Type B pancreatic cell (in vitro differentiated cells): ENCODE measurements at places on chromosomes 13 and 19.

GRCh38 chr19:40705950-40706619 is 10.6 kb downstream of the COQ8B start:
- no peak for DNase-seq
- H3K27ac ChIP-seq, result no peak overlapping the region
- H3K4me3 ChIP-seq, result no peak overlapping the region
- peaks cover 7% of the 10 kb centered on the region for H3K4me1 ChIP-seq

DNA sequence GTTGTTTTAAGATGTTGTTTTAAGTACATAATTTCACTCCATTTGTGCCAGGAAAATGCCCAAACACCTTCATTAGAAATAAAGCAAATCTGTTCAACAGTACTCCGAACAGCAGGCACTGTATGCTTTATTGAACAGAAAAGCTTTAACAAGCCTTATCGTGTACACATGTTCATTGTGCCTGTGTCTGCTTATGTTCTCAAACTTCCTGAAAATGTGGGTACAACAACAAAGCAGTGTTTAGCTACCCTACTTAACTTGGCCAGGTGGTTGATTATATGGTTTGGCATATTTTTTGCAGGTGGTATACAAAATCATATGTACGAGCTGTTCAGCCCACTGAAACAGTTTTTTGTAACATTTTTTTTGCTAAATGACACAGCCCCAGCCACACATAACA is 718.0 kb downstream of the DACH1 start:
- H3K4me3 ChIP-seq, result no peak overlapping the region
- DNase-seq, result no peak
- H3K36me3 ChIP-seq, result no peaks in the 10 kb centered on the region
- H3K4me1 ChIP-seq, result no peaks in the 10 kb centered on the region
- H3K27ac ChIP-seq, result no peak overlapping the region
- H3K27me3 ChIP-seq, result no peaks in the 10 kb centered on the region

DNA sequence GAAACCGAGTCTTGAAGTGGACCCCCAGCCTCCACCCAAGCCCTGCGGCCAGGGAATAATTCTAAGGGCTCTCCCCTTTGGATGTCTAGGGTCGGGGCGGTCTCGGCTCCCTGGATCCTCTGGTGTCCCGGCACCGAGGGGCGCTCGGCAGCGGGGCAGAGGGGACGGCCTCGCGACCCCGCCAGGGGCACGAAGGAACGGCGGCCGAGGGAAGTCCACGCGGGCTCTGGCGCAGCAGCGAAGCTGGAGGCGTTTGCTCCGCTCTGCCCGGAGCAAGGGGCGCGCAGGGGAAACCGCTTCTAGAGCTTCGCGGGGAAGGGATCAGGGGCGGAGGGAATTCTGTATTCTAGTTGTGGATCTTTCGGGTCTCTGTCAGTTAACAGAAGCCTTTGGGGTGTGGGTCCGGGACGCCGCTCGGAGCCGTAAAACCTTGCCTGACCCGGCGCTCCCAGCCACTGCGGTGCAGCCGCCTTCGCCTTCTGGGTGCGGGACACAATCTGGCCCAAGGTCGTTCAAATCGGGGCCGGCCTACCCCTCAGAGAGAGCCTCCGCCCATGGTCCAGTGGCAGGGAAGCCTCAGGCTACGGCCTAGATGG is 118.2 kb downstream of the KCNRG start:
- peaks cover 82% of the 10 kb centered on the region for H3K27me3 ChIP-seq
- H3K4me1 ChIP-seq, result peaks cover 44% of the 10 kb centered on the region
- H3K4me3 ChIP-seq, result peak overlapping the region; percentile 85
- no peaks in the 10 kb centered on the region for H3K36me3 ChIP-seq
- H3K27ac ChIP-seq, result no peak overlapping the region

DNA sequence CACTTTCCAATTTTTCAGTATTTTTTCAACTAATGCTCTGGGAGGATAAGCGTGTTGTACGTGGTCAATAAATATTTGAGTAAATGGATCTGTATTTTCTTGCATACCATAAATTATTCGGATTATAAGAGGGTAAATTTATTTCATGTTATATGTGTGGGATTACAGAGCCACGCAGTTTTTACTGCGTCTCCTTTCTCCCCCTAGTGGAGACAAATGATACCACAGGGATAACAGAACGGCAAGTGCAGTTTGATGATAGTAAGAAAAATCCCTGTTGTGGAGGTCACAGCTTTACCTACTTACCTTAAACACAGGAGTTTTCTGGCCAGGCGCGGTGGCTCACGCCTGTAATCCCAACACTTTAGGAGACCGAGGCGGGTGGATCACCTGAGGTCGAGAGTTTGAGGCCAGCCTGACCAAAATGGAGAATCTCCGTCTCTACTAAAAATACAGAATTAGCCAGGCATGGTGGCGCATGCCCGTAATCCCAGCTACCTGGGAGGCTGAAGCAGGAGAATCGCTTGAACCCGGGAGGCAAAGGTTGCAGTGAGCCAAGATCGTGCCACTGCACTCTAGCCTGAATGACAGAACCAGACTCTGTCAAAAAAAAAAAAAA is 16.8 kb downstream of the MBD3L2B start:
- no peaks in the 10 kb centered on the region for H3K27me3 ChIP-seq
- DNase-seq, result no peak
- no peak overlapping the region for H3K27ac ChIP-seq

DNA sequence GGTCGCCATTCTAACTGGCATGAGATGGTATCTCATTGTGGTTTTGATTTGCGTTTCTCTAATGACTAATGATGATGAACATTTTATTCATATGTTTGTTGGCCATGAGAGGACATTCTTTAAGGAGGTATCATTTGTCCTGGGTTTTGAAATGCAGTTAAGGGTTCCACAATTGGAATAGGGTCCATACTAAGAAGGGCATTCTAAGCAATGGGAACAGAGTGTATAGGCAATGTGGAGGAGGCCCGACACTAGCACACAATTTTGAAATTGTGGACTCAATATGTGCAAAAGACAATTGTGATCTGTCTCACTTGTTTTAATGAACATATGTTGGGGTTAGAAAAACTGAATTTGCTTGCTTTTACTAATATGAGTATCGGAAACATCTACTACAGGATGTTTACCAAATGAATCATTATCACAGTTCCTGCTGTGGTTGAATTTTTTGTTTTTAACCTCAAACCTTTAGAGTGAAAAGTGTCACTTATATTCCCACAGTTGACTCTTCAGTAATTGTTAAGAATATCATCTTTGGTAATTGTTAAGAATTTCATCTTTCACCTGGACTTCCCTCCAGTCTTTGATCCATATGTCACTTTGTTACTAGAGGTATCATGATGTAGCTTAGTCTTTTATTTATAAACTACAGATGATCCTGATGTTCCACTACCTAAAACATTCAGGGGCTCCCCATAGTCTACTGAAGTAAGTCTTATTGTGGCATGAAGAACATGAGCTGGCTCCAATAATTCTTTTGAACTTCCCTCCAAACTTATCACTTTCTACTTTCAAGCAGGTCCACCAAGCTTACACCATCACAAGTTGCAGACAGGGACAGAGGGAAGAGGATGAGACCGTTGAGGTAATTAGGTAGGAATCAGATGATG is 109.7 kb upstream of the KLF12 start:
- no peaks in the 10 kb centered on the region for H3K27me3 ChIP-seq
- H3K36me3 ChIP-seq, result no peaks in the 10 kb centered on the region
- H3K4me1 ChIP-seq, result peaks cover 5% of the 10 kb centered on the region
- DNase-seq, result no peak
